Hippocampal formation (tissue), 2 donors: ENCODE measurements at places on chromosomes 12 and 14.
A peak's percentile ranks its signal among the peaks of the same experiment; 100 is the strongest.

DNA sequence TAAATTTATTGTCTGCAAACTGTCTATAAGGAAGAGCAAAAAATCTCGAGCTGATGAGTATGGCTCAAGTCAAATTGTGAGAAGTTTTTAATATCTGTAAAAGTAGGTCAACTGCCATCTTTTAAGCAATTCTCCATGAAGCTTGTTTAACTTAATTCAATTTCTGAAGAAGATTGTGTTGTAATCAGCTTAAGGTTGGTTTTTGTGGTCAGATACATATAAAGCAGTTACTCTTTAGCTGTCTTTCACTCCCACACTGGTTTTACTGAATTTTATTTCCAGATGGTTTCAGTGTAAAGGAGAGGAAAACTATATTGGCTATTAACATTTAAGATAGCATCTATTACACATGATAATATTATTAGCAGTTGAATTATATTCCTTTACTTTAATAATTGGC lies 1165.1 kb downstream of the SLC16A7 start:
- DNase-seq = no peak

GRCh38 chr14:104155513-104155912 lies 17.1 kb downstream of the KIF26A start:
- no peak for DNase-seq

DNA sequence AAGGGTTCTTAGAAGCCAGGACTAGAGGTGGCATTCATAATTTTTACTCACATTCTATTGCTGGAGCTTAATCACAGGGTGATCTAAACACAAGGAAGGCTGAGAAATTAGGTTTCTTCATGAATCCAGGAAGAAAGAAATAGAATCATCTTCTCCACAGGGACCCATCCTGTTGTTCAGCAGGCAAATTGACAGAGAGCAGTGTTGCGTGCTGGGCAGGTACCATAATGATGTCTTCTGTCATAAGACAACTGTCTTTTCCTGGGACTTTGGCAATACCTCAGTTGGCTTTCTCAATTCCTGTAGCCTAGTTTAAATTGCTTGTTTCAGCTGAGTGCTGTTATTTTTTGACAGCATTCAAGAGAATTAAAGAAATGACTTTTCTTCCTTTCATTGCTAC lies 468.0 kb upstream of the SYT1 start:
- DNase-seq = no peak

DNA sequence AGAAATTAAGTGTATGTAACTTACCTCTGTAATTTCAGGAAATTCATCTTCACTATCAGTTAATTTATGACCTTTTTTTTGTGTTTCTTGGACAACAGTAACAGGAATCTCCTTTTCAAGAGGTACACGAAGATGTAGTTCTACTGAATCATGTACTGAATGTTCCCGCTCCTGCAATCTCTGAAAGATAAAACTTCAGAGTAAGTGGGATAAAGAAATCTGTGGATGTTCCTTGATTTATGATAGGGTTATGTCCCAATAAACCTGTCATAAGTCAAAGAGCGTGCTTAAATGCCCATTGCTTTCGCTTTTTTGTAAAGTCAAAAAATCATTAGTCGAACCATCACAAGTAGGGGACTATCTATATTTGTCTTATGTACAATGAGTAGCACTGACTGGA lies 40.8 kb downstream of the SENP1 start:
- DNase-seq = no peak

DNA sequence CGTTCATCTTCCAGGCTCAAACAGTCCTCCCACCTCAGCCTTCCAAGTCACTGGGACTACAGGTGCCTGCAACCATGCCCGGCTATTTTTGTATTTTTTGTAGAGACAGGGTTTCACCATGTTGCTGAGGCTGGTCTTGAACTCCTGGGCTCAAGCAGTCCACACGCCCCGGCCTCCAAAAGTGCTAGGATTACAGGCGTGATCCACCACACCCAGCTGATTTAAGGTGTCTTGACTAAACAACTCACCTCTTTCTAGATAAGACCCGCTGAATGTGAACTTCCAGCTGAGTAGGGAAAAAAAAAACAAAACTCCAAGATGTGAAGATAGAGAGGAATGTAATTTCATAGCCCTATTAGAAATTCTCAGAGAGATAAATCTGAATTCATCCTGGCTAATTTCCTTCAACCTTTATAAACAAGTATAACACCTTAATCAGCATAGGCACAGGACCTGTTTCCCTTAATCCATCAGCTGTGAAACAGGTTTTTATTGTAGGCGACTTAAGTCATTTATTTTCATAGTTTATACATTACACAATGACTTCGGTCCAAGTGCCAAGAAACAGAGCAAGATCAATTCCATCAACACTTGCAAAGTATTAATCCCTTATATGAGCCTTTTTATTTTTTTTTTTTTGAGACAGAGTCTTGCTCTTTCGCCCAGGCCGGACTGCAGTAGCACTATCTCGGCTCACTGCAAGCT lies 51.5 kb downstream of the HCAR2 start:
- no peak for DNase-seq

DNA sequence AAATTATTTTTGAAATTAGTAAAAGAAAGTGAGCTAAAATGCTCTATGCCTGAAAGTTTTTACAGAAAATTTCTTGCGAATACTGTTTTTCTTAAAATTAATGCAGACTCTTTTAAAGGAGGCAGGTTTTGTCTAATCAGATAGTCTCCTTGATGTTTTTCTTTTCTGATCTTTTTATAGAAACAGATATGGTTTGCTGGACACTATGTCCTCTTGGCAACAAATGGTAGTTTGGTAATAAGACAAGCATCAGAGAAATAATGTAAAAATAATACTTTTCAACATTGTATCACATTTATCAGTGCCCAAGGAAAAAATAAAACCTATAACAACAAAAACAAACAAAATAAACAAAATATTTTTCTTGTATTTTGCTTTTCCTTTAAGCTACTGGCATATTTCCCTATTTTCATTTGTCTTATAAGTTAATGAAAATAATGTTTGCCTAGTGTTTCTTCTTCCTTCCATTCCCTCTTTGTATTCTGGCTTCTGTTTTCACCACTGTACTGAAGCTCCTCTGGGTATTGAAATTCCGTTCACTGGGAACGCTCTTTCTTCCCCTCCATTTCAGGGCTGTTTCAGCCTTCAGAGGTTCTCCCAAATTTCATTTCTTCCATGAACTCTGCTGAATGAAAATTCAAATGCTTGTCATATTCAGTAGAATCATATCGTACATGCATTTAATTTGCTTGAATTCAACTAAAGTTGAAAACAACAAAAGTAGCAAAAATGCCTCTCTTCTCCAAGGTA lies 115.3 kb downstream of the TRMT5 start:
- no peak for DNase-seq

GRCh38 chr14:88380405-88380804 lies 5.1 kb upstream of the SPATA7 start:
- peak; percentile 68 for DNase-seq

GRCh38 chr14:103734081-103734888 lies 18.7 kb downstream of the ZFYVE21 start:
- no peak for DNase-seq

- no peak for DNase-seq
These were observed 15.9 kb downstream of the MAP3K12 start for GRCh38 chr12:53483225-53483978.

- no peak for DNase-seq
These were observed 20.3 kb upstream of the DHRS4 start for GRCh38 chr14:23933108-23933741.

- peak; percentile 25 for DNase-seq
These were observed 20.1 kb downstream of the STX2 start for GRCh38 chr12:130818635-130819576.

DNA sequence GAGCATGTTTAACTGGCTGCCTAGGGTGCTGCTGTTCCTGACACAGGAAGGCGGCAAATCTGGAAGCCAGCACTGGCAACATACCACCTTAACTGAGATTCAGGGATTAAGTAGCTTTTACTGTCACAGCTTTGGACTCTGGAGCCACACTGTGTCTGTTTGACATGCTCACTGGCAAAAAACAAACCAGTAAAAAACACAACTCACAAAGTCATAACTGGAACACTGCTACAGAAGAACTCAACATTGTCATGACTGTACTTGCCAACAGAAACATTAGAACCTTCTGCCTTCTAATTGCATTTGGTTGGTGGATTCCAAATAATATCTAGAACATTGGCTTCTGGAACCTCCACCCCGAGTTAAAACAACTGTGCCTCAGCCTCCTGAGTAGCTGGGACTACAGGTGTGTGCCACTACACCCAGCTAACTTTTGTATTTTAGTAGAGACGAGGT lies 117.6 kb downstream of the TTC6 start:
- DNase-seq = no peak

DNA sequence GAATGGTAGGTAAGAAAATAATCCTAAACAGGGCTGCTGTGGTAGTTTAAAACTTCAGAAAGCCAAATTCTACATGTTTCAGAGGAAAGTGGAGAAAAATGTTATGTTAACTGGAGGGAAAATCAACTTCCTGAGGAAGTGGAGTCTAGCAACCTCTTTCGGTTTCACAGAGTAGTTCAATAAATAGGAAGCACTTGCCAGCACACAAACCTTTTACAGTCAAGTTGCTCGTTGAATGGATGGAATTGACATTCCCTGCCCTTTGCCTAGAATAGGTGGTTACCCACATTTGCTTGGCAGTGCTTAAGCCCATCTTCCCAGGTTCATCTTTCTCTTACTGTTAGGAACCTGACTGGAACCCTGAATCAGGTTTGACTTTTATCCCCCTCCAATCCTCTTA lies 15.9 kb downstream of the ANKRD13A start:
- DNase-seq = no peak

GRCh38 chr12:54744590-54744989 lies 96.4 kb upstream of the DCD start:
- no peak for DNase-seq

- no peak for DNase-seq
These were observed 218.4 kb upstream of the C14orf180 start for GRCh38 chr14:104361101-104361591.

DNA sequence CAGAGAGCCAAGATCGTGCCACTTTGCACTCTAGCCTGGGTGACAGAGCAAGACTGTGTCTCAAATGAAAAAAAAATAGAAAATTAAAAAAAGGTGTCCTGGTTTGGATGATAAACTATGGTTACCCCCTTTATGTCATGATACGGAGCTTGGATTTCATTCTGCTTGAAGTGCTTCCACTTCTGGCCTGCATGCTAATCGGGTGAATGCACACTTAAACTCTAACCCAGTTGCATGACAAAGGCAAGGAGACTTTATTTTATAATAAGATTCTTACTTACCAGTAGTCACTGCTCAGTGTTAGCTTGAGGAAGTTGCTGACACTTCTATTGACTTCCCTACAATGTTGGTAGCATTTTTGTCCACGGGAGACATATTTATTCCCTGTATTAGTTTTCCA lies 24.3 kb downstream of the CFAP54 start:
- DNase-seq = no peak

- DNase-seq = no peak
These were observed 100.0 kb downstream of the DUSP6 start for GRCh38 chr12:89252284-89252683.

DNA sequence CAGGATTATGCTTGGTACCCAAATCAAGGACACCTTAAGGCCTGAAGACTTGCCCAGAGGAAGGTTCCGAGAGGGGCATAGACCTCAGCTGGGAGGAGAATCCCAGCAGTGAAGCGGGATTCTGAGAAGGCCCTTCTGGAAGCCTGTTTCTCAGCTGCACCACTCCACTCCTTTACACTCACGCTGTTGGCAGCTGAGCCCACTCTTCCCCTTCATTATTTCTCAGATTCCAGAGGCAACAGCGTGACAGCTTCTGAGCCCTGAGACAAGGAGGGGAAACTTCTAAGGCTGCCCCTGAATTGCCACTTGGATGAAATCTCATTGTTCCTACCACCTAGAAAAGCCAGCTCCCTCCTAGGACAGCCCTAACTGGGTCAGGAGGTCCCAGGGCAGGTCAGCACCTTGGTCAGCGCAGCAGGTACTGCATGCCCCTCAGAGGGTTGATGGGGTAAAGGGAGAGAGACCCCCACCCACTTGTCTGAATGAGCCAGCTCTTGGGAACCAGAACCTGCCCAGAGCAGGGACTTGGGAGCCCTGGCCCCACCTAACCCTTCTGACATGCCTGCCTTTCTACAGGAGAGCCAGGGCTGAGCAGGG lies 53.9 kb downstream of the ISCA2 start:
- no peak for DNase-seq

DNA sequence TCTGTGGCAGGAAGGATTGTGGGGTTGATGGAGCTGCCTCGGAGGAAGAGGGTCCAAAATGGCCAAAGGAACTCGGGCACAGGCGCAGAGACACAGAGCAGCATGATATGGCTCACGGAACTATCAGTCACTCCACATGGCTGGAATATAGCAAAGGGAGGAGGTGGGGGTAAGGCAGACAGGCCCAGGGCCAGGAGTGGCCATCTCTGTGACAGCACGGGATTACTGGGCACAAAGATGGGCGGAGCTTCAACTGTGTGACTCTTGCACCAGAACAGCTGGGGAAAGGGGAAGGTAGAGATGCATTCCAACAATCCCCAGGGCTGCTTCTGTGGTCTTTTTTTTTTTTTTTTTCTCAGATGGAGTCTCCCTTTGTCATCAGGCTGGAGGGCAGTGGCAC lies 24.8 kb upstream of the EML1 start:
- no peak for DNase-seq

GRCh38 chr12:14618983-14619382 lies 51.3 kb upstream of the PLBD1 start:
- DNase-seq = peak; percentile 19

- DNase-seq = no peak
These were observed 4.0 kb upstream of the AVIL start for GRCh38 chr12:57822392-57823130.

GRCh38 chr12:28108599-28108998 lies 81.7 kb upstream of the CCDC91 start:
- no peak for DNase-seq

- DNase-seq = no peak
These were observed 99.8 kb downstream of the PTGER2 start for GRCh38 chr14:52413729-52414408.

- DNase-seq = peak; percentile 9
These were observed 57.1 kb downstream of the ZDHHC17 start for GRCh38 chr12:76820888-76821482.

- no peak for DNase-seq
These were observed 269.3 kb downstream of the SNAPC1 start for GRCh38 chr14:62031504-62031903.

- DNase-seq = peak; percentile 33
These were observed 303 bp downstream of the PUS7L start for GRCh38 chr12:43758247-43758727.

GRCh38 chr12:54522243-54522642 lies 24.7 kb downstream of the NCKAP1L start:
- DNase-seq = no peak
